Aorta (tissue), 5 donors: ENCODE measurements at places on chromosomes 6 and 20. TPM values are rescaled to one million over a fixed set of nuclear protein-coding genes. Genes with fewer than 3 reads are reported as not detected.

Gene CEBPB
- 141 TPM for total RNA-seq

Gene TNF
- total RNA-seq, result 0.66 TPM

DNA sequence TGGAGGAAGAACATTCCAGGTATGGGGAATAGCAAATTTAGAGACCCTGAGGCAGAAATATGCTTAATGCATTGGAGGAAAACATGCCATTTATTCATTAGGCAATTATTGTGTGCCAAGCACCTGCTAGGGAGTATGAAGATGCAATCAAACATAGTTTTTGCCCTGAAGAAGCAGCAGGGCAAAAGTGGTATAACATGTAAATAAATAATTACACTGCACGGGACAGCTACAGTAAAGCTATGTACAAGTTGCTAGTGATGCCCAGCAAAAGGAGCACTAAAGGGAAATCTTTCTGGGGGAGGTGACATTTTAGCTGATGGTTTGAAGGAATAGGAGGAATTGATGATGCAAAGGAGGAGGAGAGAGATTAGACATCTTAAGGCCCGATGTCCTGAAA lies 624 bp upstream of the TJAP1 start:
- DNase-seq, result no peak

GRCh38 chr6:167103041-167103891 lies 19.6 kb upstream of the CCR6 start:
- DNase-seq, result peak; percentile 46

DNA sequence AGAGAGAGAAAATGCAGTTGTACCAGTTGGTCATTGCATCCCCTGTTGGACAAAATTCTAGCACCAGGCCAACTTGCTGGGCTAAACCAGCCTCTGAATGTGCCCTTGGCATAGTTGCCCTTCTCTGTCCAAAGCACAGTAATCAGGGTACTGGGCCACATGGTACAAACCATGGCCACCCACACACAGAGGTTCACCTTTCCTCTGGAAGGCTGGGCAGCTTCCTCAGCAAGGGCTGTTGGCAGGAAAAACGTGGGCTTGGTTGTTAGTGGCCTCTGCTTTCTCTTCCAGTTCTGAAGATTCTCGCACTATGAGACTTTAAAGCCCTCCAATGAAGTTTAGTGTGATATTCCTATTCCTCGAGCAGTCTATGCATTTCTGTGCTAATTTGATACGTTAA lies 706 bp downstream of the DDO start:
- no peak for DNase-seq

GRCh38 chr6:21149470-21149869 lies 444.1 kb upstream of the SOX4 start:
- DNase-seq, result no peak

DNA sequence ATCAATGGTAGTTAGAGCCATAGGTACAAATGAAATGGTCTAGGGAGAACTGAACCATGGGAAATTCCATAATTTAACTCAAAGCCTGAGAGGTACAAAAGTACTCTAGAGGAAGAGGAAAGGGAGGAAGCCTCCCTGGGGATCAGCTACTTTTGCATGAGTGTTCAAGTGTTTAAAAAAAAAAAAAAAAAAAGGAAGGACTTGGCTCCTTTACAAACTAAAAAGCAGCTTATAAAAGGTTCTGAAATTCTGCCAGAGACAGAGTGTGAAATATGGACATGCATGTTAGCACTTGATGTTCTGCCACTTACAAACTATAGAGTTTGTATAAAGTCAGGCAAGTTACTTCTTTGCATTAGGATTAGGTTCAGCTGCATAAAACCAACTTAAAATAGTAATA lies 290.0 kb downstream of the TBC1D7 start:
- no peak for DNase-seq
